Epithelial cell of proximal tubule (primary cell): ENCODE measurements at places on chromosomes 7 and 10. TPM values are rescaled to one million over a fixed set of nuclear protein-coding genes. Genes with fewer than 3 reads are reported as not detected.

DNA sequence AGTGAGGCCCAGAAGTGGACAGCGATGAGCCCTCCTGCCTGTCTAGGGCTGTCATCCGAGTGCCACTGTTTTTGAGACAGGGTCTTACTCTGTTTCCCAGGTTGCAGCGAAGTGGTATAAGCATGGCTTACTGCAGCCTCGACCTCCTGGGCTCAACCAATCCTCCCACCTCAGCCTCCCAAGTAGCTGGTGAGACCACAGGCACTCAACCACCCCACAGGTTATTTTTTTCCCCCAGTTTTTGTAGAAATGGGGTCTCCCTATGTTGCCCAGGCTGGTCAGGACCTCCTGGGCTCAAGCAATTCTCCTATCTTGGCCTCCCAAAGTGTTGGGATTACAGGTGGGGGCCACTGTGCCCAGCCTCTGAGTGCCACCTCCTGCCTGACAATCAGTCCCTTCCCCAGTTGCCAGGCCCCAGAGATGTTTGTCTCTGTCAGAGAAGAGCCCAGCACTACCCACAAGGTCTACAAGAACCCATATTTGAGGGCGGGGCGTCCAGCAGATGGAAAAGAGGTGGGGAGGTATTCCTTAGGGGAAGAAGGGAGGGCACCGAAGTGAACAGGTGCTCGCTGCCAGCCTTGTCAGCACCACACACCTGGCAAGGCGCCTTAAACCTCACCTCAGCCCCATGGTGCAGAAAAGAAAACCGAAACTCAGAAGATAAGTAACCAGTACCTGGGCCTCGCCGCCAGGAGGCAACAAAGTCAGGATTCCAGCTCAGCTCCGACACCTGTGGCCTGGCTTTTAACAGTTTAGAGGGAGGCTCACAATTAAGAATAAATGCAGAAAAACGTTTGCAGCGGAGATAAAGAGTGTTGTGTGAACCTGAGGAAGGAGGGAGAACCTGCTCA, 77.4 kb upstream of the ANLN start:
- DNase-seq = no peak

GRCh38 chr7:121385800-121386179, 10.3 kb downstream of the FAM3C start:
- no peak for DNase-seq

FZD1 gene
- 4.7 and 5.9 TPM in 2 replicates for total RNA-seq

DNA sequence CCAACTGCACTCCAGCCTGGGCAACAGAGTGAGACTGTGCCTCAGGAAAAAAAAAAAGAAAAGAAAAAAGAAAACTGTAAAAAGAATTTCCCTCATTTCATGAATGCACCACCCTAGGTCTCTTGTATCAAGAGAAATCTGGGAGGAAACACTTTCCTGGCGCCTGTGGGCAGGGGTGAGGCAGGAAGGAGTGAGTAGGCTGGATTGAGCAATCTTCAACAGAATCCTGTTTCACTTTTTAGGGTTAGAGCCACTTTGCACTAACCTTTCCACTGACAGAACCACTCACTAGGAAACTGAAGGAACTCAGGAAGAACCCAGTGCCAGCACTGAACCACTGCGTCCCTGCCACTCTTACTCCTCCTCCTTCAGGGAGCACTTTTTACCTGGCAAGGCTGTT, 282.1 kb downstream of the CCDC3 start:
- DNase-seq = no peak

GRCh38 chr10:27603104-27603503, 99.0 kb downstream of the RAB18 start:
- no peak for DNase-seq

DNA sequence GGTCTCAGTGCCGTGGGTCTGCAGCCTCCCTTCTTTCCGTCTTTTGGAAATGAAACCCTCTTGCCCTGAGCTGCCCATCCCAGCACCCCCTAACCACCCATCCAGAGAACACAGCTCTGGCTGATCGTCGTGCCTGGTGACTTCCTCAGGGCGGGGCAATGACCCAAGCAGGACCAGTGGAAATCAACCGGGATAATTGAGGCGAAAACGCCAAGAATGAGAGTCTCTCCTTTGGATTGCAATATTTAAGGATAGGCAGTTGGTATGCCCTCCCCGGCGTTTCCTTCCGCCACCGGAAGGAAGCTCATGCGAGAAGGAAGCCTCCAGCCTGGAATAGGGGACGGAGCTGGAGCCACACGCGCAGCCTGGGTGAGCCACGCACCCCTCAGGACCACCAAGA, 73.7 kb upstream of the PFKP start:
- no peak for DNase-seq

GRCh38 chr7:117972606-117973005, 99.4 kb upstream of the CTTNBP2 start:
- DNase-seq = no peak

C10orf71 gene
- not detected in 2 replicates for total RNA-seq

- no peak for DNase-seq
These were observed 5.4 kb downstream of the TSPAN13 start for GRCh38 chr7:16758631-16759611.

FAM180A gene
- not detected in 2 replicates for total RNA-seq

GRCh38 chr7:106216923-106217542, 67.8 kb downstream of the NAMPT start:
- DNase-seq = no peak

C10orf95 gene
- 2.2 and 10.3 TPM in 2 replicates for total RNA-seq

DNA sequence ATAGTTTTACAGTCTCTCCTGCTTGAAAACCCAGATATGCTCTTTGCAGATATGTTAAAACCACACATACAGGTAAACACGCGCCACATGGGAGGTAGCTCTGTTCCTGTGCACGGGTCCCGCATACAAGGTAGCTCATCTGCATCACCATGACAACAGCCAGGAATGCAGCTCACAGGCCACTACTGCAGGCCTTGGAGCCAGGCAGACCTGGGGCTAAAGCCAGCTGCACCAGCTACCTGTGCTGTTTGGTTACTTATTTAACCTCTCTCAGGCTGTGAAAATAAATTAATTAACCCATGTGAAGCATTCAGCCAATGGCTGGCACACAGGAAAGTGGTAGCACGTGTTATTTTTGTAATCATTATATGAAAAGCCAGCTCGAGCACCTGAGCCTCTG, 428.3 kb downstream of the TNS3 start:
- no peak for DNase-seq

GRCh38 chr7:18278316-18278715, 217.2 kb upstream of the HDAC9 start:
- DNase-seq = no peak

DNA sequence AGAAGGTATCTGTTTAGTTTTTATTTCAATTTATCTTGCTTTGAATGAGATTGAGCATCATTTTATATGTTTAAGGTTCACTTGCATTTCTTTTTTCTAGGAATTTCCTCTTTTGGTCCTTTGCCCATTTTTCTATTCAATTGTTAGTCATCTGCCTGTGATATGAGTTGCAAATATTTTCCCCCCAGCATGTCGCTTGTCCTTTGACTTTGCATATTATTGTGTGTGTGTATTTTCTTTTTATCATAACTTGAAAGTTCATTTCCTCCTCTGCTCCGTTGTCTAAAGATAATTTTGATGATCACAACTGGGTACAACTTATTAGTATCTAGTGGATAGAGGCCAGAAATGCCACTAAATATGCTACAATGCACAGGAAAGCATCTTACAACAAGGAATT, 132.7 kb upstream of the MDFIC start:
- no peak for DNase-seq

SLC13A1 gene
- total RNA-seq = not detected in 2 replicates

DNA sequence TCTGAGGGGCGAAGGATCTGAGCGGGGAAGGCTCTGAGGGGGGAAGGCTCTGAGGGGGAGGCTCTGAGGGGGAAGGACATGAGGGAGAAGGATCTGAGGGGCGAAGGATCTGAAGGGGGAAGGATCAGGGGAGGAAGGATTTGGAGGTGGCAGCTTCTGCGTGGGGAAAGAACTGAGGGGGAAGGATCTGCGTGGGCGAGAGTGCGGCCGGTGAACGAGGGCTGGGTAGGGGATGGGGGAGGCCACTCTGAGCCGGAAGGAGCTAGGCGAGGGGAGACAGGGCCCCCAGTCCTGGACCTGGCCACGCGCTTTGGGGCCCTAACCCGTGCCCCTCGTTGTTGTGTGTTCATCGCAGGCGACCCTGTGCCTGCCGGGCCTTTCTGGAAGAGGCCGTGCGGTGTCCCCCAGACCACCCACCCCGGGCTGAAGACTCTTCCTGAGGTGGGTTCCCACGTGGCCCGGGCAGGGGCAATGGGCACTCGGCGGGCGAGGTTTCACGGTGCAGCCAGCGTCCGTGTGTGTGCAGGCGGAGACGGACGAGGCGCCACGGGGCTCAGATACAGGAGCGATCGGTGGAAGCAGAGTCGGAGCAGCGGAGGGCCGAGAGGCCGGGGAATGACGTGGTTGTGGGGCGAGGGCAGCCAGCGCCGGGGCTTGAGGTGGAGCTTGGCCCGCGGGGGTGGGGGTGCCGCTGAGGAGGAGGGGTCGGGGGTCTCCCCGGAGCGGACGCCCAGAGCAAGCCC, 2.0 kb downstream of the CALY start:
- DNase-seq = no peak

GRID1 gene
- total RNA-seq = 0.52 TPM in 1 of 2 replicates, not detected in the other

CLRN3 gene
- total RNA-seq = not detected in 2 replicates

DNA sequence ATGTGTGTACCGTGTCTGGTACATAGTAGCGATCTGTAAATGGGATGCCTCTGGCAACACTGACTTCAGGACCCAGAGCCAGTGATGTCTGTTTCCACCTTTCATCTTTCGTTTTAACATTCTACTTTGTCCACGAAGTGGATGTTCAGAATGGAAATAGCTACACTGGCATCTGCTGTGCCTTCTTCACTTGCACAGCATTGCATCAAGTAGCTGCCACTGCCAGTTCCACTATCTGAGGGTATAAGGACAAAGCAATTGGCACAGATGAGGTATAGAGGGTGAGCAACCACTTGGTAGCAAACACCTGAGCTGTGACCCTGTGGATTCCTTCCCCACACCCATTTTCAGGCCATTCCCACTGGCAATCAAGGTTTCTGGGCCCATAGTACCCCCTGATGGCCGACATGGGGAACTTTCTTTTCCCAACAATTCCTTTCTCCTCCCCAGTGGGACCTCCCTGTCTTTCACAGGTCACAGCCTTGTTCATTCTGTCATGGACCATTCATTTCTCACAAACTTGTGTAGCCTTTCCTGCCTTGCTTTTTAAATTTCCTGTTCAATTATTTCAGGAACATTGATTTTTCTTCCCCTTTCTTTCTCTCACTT, 4.0 kb downstream of the ITGA8 start:
- no peak for DNase-seq

GRCh38 chr10:86363184-86363832, 3.3 kb downstream of the GRID1 start:
- DNase-seq = no peak

NPC1L1 gene
- total RNA-seq = 0.23 and 0.94 TPM in 2 replicates

DNA sequence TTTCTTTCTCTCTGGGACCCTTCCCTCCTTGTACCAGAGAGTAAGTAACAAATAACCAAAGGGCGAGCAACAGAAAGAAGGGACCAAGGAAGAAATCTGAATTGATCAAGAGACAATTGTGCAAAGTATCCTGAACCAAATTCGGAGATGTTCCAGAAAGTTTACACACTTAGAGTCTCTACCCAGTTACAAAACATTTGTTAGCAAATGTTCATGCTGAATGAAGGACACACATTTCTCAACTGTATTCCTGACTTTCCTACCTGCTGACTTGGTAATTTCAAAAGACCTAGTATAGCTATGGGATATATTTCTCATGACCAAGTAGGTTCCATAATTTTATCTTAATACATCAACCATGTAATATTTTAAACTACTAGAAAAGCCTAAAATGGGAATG, 37.4 kb downstream of the LYZL1 start:
- no peak for DNase-seq

GRCh38 chr10:22821501-22821900, 106.4 kb upstream of the ARMC3 start:
- DNase-seq = no peak

- no peak for DNase-seq
These were observed 276.5 kb downstream of the PTPRN2 start for GRCh38 chr7:158310924-158311666.

DNA sequence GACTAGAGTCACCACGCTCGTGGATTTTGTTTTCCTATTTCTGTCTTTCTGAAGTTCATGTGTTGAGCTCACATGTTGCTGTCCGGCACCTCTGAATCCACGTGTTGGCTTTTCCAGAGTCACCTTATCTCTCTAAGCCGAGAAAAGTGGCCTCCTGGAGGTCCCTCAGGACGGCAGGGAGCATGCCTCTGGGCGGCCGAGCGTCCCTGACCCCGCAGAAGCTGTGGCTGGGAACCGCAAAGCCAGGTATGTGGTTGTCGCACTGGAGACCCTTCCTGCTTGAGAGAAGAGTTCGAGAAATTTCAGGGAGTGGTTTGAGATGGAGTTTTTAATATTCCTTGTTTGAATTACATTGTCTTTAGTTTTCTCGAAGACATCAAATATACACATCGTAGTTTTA, 12.6 kb downstream of the IQCE start:
- no peak for DNase-seq

DNA sequence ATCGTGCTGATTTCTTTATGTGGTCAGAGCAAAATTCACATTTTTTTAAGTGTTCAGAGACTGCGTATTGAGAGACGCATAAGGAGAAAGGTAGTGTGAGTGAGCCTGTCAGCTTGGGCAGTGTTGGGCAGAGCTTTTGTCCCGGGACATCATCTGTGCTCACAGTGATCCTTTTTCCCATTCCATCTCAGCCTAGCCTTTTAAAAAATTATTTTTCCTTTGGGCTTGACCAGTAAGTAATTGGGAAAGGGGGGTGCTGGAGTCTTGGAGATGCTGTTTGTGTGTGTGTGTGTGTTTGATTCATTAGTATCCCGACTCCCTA, 1.5 kb downstream of the NRF1 start:
- no peak for DNase-seq

DNA sequence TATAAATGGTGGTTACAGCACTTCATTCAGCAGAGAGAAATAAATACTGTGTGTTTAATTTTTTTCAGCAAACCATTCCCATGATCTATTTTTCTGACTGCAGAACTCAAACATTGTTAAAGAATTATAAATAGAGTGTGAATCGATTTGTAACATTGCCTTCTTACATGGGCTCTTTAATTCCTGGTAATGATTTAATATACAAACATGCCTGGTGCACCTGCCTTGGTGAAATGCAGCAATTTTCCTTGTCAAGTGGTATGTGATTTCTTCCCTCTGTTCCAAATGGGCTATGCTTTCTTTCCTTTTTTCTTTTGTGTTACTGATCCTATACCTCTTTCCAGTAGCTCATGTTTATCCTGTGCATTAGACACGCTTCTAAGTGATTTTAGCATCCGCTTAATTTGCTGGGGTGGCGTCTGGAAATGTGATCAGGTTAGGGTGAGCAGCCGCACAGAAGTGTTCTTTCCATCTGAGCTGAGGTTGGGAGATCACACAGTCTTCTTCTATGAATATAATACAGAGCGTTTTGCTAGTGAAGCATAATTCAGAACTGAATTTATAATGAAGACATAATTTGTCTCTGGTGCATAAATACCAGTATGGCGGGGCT, 94.3 kb upstream of the ITGB1 start:
- DNase-seq = no peak

DNA sequence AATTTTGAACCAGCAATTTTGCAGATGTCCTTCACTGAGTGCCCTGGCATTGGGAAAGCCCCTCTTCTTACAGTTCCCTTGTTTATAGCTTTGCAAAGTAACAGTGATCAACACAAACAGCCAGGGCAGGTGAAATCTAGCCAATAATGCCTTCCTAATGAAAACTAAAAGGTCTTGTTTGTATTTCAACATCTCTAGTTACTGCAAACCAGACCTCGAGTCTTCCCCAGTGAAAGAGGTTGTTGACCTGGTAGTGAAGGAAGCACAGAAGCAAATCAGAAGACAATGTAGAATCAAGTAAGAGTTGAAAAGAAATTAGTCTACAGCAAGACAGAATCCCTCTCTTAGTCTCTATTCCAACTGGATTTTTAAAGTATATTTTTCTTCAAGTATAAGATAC, 231.2 kb downstream of the SNX13 start:
- no peak for DNase-seq

GRCh38 chr7:23254051-23254681, 7.6 kb downstream of the GPNMB start:
- no peak for DNase-seq
